RPMI7951 (cell line): ENCODE measurements at places on chromosomes 3 and 15.
A peak's percentile ranks its signal among the peaks of the same experiment; 100 is the strongest.

- peak; percentile 80 for DNase-seq
These were observed 31.5 kb upstream of the RPS17 start for GRCh38 chr15:82571722-82572222.

DNA sequence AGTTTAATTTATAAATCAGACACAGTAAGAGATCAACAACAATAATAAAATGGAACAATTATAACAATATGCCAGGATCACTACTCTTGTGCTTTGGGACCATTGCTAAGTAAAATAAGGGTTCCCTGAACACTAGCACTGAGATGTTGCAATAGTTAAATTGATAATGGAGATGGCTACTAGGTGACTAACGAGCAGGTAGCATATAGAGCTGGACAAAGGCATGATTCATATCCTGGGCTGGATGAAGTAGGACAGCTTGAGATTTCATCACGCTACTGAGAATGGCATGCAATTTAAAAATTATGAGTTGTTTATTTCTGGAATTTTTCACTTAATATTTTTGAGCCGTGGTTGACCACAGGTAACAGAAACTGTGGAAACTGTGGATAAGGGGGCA, 20.7 kb upstream of the MYZAP start:
- peak; percentile 46 for DNase-seq

DNA sequence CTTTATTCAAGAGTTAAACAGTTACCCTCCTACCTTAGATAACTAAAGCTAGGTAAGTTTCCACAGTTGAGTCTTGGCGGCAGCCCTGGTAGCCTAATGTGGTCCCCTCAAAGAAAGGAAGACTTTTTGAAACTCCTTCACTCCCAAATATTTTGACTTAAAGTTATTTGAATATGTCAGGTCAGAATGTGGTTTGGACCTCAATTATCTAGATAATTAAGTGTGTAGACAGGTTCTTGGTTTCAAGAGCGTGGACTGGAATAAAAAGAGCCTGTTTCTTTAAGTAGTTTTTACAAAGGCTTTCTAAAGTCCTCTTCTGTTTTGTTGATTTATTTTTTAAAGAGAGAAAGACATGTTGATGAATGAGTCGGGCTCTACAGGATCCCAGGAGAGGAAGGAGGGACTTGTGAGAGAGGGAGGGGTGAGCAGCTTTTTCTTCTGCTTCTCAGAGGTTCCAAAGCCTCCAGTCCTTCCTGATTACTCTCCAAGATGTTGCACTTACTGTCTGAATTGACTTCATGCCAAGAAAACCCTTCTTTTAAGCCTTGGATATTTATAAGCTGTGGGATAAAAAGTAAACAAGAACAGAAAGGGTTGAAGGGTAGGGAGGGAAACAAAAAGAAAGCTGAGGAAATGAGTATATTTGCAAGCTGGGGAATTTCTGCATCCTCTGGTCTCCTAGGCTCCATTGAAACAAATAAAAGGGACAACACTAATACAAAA, 457.4 kb downstream of the IGSF11 start:
- no peak for DNase-seq

- no peak for DNase-seq
These were observed 467.0 kb upstream of the RASGRP1 start for GRCh38 chr15:39031596-39031995.

DNA sequence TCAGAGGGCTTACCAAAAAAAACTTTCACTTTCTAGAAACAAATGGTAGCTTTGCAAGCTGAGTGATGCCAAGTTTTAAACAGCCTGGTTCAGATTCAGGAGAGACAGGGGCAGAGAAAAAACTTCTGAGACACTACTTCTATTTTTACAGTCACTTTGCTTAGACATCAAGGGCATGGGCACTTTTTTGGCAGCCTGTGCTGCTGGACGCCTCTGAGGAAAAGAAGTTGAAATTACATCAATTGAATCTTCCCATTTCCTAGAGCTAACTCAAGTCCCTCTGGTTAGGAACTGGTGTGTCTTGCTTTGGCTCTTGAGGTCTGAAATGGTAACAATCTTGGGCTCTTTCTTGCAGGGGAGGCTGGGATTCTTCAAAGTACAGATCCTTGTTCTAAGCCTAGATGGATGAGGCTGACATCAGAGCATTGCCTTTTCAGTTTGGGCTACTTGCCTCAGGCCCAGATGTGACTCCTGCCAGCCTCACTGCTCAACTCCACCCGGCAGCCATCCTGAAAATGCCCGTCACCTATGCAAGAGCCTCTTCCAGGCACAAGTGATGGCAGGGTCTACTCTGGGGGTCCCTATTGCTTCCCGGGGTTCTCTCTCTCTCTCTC, 357.5 kb downstream of the FOXP1 start:
- peak; percentile 31 for DNase-seq

- DNase-seq = no peak
These were observed 25.0 kb upstream of the LINGO1 start for GRCh38 chr15:77657634-77658238.

GRCh38 chr3:158098834-158099424, 7.3 kb downstream of the SHOX2 start:
- DNase-seq = peak; percentile 15

GRCh38 chr3:133401374-133402135, 1.7 kb downstream of the BFSP2 start:
- DNase-seq = no peak

- DNase-seq = no peak
These were observed 8.0 kb downstream of the CCDC14 start for GRCh38 chr3:123952844-123953520.

GRCh38 chr15:84598250-84598649, 2.6 kb upstream of the ZSCAN2 start:
- DNase-seq = peak; percentile 71

DNA sequence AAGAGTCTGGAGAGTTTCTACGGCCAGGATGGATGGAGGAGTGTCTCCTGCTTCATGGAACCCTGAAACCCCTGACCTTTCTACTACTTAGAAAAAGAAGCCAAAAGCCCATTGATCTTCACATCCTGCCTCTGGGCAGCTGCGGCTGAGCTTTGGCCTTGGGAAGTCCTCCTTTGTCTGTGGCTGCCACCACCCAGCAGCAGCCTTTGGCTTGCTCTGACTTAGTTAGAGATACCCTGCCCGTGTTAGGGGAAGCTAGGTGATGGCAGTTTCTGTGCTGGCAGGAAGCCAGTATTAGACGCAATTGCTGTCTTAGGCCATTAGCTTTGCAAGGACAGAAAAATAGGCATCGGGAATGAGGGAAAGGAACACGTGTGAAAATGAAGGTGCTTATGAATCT, 18.8 kb downstream of the APH1B start:
- DNase-seq = no peak

DNA sequence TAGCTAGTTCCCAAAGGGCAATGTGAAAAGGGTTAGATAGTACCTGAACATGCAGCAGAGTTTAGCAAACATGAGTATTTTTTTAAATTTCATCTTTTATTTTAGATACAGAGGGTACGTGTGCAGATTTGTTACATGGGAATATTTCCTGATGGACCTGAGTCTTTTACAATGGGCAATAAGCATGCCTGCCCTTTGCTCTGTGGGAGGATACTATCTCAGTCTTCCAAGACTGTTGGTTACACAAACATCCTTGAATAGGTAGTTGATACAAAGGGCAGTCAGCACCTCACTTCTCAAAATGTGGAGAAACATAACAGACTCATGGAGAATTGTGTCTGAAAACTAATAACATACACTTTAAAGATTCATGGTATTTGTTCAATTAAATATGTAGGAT, 103.3 kb downstream of the GOLIM4 start:
- no peak for DNase-seq

- DNase-seq = peak; percentile 44
These were observed 49.7 kb upstream of the SCAANT1 start for GRCh38 chr3:63961891-63962290.

GRCh38 chr3:81713031-81713430, 48.4 kb downstream of the GBE1 start:
- no peak for DNase-seq

- DNase-seq = no peak
These were observed 19.5 kb downstream of the PHC3 start for GRCh38 chr3:170162052-170162451.

DNA sequence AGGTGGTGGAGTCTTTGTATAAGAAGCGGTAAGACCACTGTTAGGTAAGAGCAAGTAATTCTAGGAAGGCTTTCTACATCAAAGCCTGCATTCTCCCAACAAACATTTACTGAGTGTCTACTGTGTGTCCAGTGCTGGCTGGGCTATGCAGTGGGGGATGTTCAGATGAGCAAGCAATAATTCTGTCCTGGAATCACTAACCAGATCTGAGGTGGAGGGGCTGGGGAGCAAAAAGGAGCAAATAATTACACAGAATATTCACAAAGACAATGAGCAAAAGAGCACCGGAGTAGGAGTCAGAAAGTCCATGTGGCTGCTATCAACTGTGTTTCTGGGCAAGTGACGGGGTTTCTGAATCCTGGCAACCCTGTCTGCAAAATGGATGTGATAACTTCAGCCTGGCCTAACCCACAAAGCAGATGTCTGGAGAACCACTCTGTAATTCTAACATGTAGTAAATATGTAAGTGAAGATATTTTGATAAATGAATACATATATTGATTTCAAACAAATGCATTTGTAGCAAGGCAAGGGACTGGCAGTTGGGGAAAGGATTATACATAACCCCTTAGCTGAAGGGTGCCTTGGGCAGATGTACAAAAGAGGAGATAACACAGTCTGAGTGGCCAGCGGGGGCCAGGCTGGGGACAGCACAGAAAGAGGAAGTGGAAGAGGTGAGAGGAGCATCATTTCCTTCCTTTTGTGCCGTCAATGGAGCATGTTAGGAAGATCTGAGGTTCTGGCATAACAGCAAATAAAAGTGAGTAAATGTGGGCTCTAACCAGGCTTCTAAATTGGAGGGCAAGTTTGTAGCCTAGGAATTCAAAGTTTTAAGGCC, 28.8 kb downstream of the CYP8B1 start:
- no peak for DNase-seq

DNA sequence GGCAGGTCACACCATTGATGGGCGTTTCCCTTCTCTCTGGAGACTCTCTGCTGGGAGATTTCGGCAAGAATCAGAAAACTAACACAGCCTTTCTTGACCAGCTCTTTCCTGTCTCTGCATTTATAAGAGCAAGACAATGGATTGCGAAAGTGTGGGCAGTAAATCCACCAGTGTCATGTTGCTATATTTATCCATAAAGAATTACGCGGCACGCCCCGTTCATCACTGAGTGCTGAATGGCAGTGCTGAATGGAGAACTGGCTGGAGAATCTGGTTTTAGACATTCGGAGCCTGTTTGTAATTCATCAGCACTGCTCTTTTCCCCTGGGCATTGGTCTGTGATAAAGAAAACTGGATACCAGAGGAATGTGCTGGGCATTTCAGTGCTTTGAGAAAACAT, 2.0 kb upstream of the CEMIP start:
- peak; percentile 79 for DNase-seq

DNA sequence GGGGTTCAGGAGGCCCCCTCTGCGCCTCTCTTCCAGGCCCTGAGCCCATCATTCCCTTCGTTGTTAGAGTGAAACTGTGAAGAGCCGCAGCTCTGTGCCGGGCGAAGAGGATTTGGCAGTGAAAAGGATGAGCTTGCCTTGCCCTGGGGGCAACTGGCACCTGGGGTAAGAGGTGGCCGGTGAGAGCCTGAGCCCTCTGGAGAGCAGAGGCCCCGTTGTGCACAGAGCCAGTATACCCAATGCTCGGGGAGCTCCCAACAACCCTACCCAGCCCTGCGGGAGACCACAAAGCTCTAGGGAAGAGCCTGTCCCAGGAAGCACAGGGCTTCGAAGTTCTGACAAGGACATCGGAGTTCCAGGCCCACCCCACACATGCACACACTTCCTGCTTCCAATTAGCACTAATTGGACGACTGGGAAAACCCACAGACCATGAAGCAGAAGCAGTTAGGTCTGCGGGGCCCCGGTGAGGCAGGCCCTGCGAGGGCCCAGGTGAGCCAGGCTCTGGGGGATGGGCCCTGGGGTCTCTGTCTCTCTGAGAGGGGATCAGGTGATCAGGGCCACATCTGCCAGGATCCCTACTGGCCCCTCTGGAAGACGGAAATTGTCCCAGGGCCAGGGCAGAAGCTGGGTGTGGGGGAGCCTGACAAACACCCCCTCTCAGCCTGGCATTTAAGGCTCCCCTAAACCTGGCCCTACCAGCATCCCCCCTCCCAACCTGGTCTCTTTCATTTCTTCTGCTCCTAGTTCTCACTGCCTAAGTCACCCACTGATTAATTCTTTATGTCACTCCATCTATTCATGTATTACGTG, 27.9 kb upstream of the SFMBT1 start:
- DNase-seq = no peak

DNA sequence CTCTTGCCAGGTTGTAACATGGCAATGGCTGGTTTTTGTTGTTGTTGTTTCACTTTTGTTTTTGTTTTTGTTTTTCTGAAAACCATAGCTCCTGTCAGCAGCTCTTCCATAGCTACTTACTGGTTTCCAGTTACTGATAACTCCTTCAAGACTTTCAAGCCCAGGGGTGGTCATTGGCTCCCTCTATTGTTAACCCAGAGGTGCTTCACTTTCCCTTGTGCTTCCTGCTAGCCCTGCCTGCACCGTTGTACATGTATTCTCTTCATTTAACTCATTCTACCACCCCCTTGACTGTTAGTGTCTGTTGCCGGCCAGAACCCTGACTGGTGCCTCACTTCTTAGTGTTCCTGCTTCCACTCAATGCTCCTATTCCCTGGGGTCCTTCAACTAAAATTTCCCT, 4.2 kb upstream of the TRAT1 start:
- DNase-seq = peak; percentile 22

- no peak for DNase-seq
These were observed 93.0 kb downstream of the HHLA2 start for GRCh38 chr3:108389372-108389771.

DNA sequence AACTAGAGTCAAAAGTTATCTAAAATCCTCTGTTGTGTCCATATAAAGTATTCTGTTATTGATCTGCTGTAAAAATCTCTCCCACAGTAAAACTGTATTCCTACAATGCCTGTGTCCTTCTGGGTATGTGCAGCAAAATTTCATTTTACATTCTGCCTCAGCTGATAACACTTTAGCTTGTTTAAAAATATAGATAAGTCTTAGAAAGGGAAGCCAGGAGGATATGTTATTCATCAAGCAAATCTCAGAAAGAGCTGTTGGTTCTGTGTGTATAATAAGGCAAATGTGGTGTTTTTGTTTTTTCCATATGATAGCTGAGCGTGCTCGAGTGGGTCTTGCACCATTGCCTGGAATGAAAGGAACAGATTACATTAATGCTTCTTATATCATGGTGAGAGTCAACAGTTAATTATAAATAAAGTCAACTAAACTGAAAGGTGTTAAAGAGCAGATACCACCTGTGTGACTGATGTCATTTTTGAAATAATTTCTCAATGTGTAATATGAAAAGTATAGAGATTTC, 96.6 kb downstream of the FEZF2 start:
- no peak for DNase-seq

DNA sequence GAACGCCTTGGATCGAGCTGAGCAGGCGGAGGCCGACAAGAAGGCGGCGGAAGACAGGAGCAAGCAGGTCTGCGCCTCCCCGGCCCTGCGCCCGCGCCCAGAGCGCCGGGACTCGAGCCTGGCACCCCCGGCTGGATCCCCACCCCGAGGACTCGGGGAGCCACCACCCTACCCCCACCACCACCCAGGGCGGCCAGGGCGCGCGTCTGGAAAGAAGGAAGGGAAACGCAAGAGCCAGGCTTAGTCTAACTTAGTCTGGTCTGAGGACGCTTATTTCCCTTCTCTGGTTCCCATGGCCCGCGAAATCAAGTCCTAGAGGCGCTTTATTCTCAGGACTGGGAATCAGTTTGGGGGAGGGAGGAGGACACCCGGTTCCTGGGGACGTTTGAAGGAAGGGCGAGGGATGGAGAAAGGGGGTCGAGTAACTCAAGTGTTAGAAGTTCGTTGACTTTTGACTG, 359 bp downstream of the TPM1 start:
- DNase-seq = no peak

- no peak for DNase-seq
These were observed 30.5 kb upstream of the PRSS50 start for GRCh38 chr3:46748170-46748569.
